ENCODE measurements at places on chromosomes 5 and 9.

GRCh38 chr9:113509463-113509862, 45.9 kb downstream of the RGS3 start:
- DNase-seq, result no peak

DNA sequence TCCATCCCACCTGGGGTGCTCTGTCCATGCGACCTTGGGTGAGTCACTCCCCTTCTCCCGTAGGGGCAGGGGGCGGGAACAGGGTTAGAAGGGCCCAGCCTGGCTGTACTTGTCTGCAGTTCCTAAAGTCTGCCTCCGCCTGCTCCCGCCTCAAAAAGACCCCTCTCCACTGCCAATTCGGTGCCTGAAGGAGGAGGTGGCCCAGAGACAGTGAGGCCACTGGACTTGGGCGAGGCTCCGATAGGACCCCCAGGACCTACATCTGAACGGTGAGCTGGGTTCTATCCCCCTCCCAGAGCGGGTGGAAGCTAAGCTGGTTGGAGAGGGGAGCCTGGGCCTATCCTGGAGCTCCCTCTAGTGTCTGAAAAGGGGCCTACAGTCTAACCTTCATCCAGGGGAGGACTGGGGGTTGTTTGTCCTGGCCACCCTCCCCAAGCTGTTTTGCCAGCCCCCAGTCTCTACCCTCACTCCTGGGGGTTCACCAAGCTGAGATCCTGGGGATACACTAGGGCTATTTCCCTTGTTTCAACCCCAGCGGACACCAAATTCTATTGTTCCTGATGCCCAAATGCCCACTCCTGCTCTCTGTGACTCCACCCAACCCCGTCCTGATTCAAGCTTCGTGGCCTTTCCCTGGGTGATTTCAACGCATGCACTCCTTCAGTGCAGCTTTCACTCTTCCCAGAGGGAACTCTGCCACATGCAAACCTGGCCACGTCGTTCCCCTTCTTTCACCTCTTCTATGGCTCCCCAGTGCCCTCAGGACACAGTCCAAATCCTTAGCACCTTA, 6.1 kb upstream of the CRB2 start:
- peak; percentile 77 for DNase-seq

DNA sequence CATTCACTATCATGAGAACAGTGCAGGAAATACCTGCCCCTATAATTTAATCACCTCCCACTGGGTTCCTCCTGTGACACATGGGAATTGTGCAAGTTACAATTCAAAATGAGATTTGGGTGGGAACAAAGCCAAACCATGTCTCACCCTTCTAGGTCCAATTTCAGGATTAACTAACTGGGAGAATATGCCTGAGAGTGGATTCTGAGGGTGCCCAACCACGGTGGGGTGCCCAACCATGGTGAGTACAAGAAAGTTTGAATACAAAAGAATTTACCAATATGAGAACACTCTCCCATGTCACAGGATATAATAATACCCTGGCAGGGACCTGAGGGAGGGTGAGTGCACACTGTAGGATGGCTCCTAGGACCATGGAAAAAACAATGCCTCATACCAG, 17.2 kb upstream of the GDA start:
- no peak for DNase-seq

- DNase-seq, result no peak
These were observed 78.1 kb downstream of the EDIL3 start for GRCh38 chr5:84306601-84307000.

- no peak for DNase-seq
These were observed 682.0 kb downstream of the MTRR start for GRCh38 chr5:8550921-8551320.

DNA sequence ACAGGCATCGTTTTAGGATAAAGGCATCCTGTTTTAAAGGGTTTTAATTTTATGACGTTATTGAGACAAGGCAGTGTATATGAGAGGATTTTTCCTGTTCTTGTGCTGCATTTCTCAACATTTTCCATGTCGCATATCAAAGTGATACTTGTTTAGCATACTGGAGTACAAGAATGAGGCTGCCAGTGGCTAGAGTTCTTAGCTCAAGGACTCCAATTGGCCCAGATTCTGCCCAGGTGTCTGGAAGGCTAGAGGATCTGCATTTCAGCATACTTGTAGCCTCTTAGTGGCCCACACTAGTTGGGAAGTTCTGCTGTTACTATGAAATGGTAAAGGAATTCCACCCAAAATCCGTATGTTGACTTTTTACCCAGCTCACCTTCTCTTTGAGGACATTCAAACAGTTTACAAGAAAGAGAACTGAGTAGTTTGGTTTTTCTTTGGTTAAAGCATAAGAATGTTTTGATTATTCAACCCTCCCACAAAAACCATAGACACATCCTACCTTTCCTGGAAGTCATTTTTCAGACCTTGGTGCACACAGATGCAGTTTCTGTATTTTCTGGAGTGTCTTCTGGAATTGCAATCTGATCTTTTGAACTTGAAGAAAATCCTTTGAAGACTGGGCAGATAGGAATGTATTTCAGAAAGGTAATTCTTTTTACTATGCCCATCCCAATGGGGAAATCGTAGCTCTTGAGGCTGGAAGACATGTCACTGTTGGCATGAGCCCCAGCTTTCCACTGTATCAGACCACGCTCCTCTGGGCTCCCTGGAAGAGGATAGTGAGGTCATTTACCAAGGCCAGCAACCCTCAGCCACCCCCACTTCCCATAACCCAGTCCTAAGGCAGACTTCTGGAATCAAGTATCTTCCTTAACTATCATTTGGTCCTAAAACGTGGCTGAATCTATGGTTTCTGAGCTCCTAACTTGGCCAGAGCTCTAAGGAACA, 11.3 kb downstream of the SLC23A1 start:
- no peak for DNase-seq

- no peak for DNase-seq
These were observed 52.8 kb downstream of the IRF1 start for GRCh38 chr5:132437604-132438266.

DNA sequence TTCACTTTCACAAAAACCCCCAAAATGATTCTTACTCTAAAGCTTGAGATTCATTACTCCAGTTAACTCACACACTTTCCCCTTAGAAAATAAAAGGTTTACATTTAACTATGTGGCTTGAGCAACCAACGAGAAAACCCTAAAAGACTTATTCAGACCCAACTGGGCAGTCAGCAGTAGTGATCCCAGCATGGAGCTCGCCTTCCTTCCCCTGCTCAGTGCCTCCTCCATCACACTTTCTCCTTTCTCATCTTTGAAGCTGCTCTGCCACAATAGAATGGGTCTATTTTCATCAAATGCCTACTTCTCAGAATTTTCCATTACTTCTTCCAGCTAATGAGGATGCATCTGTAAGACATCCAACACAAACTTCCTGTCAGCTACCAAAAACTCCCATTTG, 29.1 kb downstream of the RORB start:
- no peak for DNase-seq

DNA sequence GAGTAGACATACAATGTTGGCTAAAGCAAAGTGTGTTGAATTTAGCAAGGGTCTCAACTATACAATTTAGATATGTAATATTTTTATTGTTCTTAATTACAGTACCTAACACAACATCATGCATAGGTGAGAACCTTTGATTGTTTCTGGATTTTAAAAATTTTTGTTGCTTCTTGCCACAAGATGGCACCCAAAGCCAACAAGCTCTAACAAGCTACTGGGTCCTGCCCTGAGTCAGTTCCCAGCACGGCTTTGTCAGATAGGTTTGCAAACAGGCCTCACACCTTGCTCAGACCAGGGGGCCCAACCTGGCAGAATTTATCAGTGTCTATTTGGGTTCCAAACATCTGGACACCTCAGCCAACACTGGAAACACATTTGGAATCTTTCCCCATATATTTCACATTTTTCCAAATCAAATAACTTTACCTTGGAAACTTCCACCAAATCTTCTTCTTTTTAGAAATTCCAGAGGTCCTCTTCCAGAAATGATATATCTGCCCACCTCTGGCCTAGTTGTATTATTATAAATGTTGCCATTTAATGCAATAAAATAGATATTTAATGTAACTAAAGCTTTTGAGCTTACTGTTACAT, 49.5 kb upstream of the EGFLAM start:
- no peak for DNase-seq

DNA sequence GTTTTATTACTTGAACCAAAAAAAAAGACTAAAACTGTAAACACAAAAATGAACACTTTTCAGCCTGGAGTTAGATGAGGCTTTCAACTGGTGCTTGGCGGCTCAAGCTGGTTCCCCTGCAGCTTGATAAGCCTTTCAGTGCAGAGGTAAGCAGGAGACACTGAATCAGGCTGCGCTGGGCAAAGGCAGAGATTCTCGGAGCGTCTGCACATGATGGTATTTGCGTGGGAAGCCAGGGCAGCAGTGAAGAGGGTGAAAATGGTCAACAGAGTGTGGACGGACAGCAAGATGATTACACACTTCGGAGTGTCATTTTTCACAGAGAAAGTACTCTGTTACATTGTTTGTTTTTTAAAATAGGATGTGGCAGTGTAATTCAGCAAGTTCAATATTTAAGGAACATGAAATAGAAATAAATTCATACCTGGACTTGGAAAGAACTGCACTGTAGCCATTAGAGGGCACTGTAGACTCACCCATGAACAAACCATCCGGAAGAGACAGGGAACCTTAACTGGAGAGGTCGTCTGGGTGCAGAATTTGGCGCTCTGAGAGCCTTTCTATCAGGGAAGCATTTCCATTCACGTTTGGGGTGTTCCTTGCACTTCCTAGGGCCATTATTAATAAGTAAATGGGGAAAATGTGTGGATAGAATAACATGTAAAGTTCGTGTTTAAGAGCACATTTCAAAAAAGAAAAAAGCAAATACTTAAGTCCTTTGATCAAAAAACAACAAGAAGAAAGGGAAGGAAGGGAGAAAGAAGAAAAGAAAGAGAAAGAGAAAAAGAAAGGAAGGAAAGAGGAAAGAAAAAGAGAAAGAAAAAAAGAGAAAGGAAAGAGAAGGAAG, 69.8 kb downstream of the ICE1 start:
- DNase-seq, result peak; percentile 9

DNA sequence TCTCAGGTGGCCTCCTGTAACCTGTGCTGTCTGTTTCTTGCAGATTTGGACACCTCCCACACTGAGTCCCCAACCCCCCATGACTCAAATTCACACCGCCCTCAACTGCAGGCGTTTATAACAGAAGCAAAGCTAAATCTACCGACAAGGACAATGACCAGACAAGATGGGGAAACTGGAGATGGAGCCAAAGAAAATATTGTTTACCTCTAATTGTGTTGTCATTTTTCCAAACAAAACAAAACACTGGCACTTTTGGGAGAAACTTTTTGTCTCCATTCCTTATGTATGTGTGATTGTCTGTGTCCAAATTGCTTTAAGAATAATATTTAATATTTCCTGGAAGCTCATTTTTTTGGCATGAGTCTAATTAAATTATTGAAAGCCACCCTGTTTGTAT, 314.8 kb downstream of the ARHGEF28 start:
- no peak for DNase-seq

DNA sequence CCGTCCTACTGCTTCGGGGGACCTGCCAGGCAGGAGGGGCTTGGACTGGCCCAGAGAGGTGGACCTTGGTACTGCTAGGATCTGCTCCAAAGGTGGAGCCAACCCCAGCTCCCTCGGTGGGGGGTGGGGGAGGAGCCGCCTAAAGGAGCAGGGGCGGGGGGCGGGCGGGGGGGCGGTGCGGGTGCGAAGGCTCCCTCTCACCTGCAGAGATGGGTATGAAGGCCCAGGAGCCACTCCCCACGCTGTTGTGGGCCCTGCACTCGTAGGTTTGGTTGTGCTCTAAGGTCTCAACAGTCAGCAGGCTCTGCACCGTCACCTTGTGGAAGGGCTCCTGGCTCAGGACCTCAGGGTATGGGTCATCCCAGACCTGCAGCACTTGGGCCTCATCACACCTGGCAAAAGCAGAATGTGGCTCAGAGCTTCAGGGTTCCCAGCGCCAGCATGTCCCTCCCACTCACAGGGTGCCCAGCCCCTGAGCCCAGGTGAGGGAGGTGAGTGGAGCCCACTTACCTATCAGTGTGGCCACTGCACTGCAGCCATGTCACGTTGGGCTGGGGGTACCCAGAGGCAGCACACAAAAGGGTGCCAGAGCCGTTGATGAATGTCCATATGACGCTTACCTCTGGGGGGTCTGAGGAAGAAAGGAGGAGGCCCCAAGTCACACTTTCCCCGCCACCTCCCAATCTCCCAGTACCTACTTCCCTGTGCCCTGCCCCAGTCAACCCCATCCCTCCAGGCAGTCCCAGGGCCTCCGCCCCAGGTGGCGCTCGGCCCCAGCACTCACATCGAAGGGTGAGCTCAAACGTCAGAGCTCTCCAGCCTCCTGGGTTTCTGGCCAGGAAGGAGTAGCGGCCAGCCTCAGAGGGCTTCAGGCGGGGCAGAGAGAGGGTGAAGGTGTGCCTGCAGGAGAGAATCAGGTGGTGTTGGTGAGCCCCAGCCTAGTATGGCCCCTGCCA, 16.4 kb downstream of the CSF1R start:
- DNase-seq, result no peak

GRCh38 chr9:134644725-134645606, 3.4 kb downstream of the COL5A1 start:
- no peak for DNase-seq

GRCh38 chr9:5629312-5630080, 589 bp downstream of the RIC1 start:
- peak; percentile 26 for DNase-seq

- no peak for DNase-seq
These were observed 2.8 kb downstream of the CMBL start for GRCh38 chr5:10304932-10305331.

DNA sequence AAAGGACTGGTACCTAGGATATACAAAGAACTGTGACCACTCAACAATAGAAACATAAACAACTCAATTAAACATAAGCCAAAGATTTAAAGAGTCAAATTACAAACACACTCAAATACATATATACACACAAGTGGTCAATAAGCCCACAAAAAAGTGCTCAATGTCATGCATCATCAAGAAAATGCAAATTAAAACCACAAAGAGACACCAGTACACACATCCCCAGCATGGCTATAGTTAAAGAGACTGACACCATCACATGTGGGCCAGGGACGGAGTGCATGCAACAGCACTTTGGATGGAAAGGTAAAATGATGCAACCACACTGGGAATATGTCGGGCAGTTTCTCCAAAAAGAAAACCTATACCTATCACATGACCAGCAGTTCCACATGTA, 89.7 kb downstream of the CAAP1 start:
- no peak for DNase-seq

DNA sequence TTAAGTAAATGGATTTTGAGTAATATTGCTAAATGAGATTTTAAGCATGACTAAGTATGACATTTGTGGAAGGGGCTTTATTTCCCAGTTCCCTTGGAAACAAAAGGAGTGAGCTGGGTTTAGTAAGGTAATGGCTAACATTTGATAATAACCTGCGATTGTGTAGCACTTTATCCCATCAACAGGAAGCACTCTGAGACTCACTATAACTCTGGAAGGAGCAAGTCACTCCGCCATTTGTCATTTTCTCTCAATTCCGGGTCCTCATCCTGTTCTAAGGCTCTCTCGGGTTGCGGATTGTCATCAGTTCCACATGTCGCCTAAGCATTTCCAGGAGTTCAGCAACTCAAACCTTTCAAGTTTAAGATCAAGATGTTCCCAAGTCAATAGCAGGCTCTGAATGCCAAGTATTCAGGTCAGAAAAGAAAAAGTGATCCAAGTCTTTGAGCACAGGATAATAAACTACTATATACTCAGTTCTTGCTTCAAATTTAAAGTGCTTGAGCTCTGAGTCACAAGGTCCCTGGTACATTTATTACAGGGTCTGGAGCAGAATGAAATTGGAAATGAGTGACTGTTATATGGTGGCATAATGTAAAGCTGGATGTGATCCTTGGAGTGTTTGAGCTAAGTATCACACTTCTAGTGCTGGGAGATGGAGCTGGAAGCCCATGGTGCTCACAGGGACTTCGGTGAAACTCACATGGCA, 39.3 kb downstream of the CAPSL start:
- no peak for DNase-seq
